ENCODE measurements at places on chromosomes 16 and 17.

GRCh38 chr17:40361925-40362695, 2.4 kb downstream of the GJD3 start:
- DNase-seq: no peak

DNA sequence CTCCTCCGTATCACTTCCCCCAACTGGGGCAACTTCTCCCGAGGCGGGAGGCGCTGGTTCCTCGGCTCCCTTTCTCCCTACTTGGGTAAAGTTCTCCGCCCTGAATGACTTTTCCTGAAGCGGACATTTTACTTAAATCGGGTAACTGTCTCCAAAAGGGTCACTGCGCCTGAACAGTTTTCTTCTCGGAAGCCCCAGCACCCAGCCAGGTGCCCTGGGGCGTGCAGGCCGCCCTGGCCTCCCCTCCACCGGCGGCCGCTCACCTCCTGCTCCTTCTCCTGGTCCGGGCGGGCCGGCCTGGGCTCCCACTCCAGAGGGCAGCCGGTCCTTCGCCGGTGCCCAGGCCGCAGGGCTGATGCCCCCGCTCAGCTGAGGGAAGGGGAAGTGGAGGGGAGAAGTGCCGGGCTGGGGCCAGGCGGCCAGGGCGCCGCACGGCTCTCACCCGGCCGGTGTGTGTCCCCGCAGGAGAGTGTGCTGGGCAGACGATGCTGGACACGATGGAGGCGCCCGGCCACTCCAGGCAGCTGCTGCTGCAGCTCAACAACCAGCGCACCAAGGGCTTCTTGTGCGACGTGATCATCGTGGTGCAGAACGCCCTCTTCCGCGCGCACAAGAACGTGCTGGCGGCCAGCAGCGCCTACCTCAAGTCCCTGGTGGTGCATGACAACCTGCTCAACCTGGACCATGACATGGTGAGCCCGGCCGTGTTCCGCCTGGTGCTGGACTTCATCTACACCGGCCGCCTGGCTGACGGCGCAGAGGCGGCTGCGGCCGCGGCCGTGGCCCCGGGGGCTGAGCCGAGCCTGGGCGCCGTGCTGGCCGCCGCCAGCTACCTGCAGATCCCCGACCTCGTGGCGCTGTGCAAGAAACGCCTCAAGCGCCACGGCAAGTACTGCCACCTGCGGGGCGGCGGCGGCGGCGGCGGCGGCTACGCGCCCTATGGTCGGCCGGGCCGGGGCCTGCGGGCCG, 1.6 kb downstream of the HIC1 start:
- DNase-seq: peak; percentile 43

GRCh38 chr17:19757536-19758180, 9.6 kb upstream of the ALDH3A1 start:
- DNase-seq: no peak

- DNase-seq: no peak
These were observed 54.4 kb downstream of the COX10 start for GRCh38 chr17:14123619-14124278.

DNA sequence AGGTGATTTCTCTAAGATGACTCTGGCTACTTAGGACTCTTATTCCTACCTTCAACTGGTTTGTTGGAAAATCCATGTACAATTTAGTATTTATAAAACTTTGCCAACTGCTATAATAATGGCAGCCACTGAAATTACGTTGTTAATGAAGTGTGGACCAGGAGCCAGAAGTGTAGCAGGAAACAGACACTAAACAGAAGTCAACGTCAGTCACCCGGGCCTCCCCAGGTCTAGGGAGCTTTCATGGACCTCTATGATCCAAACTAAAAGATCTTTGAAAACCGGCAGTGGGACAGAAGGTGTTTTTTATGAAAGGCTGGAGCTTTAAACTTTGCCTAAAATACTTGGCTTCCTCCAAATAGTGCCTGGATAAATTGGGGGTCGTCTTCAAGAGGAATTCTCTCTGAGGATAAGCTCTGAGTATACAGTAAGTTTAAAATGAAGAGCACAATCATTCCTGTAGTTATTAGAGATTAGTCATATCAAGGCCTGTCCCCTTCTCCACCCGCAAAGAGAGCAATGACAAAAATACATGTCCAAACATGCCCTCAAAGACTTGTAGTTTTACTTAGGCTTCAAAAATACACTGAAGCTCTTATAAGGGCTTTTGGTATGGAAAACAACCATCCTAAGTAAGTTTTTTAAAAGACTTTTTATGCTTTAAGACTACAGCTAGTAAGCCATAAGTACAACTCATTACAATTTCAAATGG, 34.6 kb downstream of the DCUN1D3 start:
- DNase-seq: no peak

DNA sequence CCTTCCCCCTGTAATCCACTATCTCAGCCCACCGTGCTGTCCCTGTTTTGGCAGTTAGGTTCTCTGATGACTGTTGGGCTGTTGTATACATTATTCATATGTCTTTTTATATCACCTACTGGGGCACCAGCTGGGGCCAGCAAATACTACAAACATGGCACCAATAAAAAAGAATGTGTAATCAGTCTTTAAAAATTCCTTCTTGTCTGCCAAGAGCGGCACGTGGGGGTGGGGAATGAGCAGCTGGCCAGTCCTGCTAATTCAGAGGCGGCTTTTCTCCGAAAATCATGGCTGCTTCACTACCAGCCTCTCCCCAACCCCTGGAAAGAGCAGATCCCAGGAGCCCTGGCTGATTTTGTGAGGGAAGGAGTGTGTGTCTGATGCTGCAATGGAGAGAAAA, 77.7 kb upstream of the EEF2KMT start:
- DNase-seq: no peak

- DNase-seq: no peak
These were observed 2.2 kb downstream of the TMEM204 start for GRCh38 chr16:1535391-1536291.

DNA sequence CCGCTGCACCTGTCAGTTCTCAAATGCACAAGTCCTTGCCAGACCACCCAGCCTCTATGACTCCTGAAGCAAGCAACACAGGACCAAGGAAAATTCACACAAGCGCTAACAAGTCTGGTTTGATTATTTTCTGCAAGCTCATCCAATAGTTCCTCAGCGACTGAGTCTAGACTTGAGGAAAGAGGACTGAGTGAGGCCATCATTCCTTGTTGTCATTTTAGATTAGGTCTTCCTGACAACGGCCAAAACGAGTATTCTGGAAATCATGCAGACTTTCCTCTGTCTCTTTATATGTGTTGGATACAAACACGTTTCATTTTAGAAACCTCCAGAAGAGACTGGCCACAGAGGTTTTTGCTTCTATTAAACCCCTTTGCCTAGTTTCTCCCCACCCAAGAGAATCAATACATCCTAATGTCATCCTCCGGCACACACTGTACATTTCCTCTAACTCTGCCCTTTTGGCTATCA, 561 bp downstream of the CCDC47 start:
- DNase-seq: peak; percentile 33

DNA sequence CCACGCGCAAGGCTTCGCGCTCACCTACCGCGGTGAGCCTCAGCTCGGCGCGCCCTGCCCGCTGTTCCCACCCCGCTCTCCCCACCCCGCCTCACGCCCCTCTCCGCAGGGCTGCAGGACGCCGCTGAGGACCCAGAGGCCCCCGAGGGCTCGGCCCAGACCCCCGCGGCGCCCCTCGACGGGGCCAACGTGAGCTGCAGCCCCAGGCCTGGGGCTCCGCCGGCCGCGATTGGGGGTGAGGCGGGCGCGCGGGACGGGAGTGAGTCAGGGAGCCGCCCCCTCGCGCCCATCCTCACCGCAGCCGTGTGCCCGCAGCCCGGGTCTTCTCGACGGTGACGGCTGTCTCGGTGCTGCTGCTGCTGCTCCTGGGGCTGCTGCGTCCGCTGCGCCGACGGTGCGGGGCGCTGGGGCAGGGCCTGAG, 1.9 kb upstream of the PAQR4 start:
- DNase-seq: no peak

GRCh38 chr16:26087091-26087490, 395.3 kb downstream of the HS3ST4 start:
- DNase-seq: no peak

DNA sequence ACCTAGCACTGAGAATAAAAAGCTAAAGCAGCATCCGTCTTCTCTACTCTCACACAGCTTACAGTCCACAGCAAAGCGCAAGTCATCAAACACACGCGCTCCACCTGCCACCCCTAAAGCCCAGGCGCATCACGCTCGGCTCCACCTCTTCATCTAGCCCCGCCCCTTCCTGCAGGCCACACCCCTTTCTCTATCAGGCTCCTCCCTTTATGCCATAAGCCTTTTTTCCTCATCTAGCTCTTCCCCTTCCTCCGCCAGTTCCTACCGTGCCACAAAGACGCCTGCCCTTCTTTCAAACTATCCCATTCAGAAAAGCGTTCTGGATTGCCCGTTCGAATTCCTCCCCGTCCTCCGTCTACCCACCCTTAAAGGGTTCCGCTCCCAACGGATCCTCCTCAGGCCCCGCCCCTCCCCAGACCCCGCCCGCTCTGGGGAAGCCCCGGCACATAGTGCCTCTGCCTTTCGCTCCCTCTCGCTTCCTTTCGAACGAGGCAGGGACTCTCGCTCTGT, 417 bp downstream of the C16orf46 start:
- peak; percentile 84 for DNase-seq

DNA sequence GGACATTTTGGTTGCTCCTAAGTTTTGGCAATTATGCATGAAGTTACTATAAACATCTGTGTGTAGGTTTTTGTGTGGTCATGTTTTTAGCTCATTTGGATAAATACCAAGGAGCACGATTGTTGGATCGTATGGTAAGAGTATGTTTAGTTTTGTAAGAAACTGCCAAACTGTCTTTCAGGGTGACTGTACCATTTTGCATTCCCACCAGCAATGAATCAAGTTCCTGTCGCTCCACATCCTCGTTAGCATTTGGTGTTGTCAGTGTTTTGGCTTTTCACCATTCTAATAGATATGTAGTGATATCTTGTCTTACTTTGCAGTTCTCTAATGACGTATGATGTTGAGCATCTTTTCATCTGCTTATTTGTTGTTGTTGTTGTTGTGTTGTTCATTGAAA, 20.2 kb downstream of the TENT4B start:
- no peak for DNase-seq

Data from inflammatory macrophage treated with lipopolysaccharide for 4 hours (primary cell).